ENCODE measurements at places on chromosomes 11 and 22.

- no peak for DNase-seq
Observed at GRCh38 chr11:106331176-106331575, 253.7 kb downstream of the AASDHPPT start.

- no peak for DNase-seq
Observed at GRCh38 chr11:10878408-10879214, 20.8 kb upstream of the ZBED5 start.

- DNase-seq = no peak
Observed at GRCh38 chr11:2663506-2663905, 36.3 kb downstream of the KCNQ1OT1 start.

GRCh38 chr11:71373791-71374454, 74.3 kb downstream of the DHCR7 start:
- DNase-seq = no peak

DNA sequence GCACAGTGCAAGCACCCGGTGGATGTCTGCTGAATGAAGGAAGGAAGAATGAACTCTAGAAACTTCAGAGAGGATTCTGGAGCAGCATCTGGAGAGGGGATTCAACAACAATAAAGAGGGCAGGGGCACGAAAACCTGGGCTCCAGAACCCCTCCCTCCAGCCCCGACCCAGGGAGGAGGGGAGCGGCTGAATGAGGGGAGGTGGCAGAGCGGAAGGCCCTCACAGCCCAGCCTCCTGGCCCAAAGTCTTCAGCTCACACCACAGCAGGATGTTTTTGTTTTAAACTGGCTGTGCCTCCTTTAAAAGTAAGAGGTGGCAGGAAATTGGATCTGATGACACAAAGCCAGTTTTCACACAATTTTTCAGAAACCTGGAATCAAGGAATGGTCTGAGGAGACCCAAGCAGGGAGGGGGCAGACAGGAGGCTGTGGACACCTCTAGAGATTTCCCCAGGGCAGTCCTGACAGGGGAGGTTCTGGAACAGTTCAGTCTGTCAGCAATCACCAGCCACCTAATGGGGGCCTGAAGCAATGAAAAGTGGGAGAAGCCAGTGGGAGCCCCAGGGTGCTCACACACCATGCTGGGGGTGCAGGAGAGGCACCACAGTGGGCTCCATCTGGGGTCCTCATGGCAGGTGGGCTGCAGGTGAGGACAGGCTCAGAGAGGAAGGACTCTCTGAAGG, 44.4 kb upstream of the TCF20 start:
- DNase-seq = no peak

DNA sequence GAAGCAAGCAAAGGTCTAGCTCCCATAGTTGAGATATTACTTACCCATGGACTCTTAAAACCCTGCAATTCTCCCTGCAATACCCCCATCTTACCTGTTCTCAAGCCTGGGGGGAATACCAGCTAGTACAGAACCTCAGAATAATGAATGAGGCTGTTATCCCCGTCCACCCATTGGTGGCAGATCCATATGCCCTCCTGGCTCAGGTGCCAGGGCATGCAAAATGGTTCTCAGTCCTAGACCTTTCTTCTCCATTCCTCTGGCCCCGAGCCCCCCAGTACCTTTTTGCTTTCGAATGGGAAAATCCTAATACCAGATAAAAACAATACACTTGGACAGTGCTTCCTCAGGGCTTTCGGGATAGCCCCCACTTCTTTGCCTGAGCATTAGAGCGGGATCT, 86.4 kb downstream of the PIWIL4 start:
- no peak for DNase-seq

DNA sequence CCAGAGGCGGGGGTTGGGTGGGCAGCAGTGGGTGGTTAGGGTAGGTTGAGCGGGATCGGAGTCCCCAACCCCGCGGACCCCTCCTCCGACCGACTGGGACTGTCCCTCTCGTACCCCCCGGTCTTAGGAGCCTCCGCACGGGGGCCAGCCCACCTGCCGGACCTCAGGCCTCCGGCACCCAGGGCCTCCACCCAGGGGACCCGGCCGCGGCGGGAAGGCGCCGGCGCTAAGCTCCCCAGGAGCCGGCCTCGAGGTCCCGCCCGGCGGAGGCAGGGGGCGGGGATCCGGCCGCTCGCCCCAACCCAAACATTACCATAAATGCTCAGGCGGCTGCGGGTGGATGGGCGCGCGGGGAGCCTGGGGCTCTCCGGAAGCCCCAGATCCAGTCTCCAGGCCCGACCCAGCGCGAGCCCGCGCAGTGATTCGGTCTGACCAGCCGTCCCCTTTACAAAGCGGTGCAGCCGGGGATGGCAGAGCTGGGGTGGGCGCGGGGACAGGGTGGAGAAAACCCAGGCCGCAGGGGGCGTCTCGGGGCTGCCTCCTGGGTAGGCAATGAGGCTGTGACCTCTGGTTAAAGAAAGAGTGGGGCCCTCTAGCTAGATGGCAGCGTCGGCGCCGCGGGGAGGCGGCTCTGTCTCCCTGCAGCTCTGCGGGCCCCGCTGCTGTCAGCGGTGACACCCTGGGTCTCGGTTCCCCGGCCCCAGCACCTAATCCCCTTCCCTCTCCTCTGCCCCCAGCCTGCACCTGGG, 4.0 kb upstream of the MCAM start:
- peak; percentile 48 for DNase-seq

GRCh38 chr11:79514290-79514689, 73.5 kb upstream of the TENM4 start:
- DNase-seq = no peak

GRCh38 chr22:35914357-35914664, 114.3 kb downstream of the RBFOX2 start:
- DNase-seq = no peak

- DNase-seq = no peak
Observed at GRCh38 chr11:14089690-14090462, 127.4 kb downstream of the SPON1 start.

- DNase-seq = no peak
Observed at GRCh38 chr22:49968831-49969661, 8.5 kb downstream of the PIM3 start.

- no peak for DNase-seq
Observed at GRCh38 chr11:2536440-2536989, 91.7 kb downstream of the KCNQ1 start.

DNA sequence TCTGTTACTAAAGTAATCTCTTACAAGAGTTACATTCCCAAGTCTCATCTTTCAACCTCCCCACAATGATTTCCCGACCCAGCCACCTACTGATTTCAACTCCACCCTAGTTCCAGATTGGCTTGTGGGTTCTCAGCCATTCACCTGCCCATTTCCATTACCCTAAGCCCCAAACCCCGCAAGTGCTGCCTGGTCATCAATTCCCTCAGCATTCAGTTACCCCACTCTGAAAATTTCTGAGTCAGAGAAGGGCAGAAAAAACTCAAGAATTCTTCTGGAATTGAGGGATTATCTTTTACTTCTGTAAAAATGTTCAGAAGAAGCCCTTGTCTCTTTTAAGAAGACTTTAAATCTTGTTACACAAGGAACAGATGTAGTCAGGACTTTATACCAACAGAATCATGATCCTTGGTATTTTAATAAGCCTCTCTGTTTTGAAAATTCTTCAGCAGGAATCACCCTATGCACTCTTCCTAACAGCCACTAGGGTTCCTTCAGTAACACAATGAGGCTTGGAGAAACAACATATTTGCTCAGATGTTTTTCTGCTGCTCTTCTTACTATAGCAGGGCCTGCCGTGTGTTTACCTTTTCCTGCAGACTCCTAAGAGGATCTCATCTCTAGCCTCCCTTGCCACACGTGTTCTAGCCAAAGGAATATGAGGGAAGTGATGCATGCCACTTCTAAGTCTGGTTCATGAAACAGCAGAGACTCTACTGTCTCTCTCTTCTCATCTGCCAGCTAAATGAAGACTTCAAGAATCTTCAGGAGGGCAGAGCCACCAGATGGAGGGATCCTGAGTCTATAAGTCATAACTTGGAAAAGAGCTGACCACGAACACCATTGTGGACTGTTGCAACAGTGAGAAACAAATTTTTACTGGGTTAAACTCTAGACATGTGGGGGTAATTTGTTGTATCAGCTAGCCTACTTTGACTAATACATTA, 29.3 kb upstream of the PAMR1 start:
- DNase-seq = no peak

DNA sequence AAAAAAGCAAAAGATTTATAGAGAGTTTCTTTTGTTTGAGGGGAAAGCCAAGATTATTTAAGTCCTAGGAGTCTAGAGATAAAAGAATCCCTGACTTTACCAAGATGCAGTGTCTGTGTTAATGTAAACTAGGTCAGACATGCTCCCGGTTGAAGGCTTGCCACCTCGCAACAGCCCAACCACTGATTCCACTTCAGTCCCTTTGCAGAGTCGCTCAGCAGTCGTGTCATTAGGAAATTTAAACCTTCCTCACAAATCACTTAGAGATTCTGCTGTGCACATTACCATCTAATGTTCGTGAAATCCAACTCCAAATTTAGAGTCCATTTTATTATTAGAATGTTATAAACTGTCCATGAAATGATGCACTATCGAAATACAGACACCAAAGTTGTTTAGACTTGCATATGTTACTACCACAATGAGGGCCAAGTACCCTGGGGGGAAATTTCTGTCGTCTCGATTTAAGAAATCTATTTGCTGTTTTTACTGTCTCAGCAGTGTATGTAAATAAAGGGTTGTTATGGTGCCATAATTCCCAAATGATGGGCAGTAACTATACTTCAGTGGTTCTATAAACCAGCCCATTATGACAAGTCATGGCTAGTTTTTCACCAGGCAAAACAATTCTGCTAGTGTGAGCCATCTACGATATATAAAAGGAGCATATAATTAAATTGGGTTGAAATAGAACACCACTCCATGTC, 101.4 kb upstream of the MTNR1B start:
- DNase-seq = no peak

- DNase-seq = no peak
Observed at GRCh38 chr11:84019571-84020194, 733.5 kb upstream of the CCDC90B start.

DNA sequence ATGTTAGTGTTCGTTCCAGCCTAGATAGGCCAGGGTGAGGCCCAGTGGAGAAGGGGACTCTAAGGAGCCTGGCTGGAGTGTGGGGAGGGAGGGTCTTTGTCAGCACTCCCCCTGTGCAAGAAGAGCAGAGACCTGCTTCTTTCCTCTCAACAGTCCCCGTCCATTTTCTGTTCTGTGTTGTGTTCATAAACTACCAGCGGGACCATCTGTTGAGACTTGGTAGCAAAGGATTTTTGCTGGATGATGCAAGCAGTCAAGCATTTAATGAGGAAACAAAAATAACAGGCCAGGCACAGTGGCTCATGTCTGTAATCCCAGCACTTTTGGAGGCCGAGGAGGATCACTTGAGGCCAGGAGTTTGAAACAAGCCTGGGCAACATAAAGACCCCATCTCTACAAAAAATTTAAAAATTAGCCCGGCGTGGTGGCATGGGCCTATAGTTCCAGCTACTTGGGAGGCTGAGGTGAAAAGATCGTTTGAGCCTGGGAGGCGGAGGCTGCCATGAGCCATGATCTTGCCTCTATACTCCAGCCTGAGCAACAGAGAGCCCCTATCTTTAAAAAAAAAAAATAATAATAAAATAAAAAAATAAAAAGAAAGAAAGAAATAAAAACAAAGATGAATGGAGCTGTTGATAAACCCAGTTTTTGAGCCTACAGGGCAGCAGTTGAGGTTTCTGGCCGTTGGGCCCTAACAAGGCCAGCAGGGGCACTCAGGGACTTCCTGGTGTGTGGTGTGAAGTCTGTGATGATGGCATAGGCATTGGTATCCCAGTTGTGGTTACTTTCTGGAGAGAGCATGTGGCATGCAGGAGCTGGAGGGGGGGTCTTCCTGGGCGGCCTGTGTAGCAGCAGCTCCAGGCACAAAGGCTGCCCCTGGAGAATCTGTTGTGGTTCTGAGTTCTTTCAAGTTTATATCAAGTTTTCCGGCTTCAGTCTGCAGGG, 1.7 kb upstream of the TXNRD2 start:
- DNase-seq = no peak

DNA sequence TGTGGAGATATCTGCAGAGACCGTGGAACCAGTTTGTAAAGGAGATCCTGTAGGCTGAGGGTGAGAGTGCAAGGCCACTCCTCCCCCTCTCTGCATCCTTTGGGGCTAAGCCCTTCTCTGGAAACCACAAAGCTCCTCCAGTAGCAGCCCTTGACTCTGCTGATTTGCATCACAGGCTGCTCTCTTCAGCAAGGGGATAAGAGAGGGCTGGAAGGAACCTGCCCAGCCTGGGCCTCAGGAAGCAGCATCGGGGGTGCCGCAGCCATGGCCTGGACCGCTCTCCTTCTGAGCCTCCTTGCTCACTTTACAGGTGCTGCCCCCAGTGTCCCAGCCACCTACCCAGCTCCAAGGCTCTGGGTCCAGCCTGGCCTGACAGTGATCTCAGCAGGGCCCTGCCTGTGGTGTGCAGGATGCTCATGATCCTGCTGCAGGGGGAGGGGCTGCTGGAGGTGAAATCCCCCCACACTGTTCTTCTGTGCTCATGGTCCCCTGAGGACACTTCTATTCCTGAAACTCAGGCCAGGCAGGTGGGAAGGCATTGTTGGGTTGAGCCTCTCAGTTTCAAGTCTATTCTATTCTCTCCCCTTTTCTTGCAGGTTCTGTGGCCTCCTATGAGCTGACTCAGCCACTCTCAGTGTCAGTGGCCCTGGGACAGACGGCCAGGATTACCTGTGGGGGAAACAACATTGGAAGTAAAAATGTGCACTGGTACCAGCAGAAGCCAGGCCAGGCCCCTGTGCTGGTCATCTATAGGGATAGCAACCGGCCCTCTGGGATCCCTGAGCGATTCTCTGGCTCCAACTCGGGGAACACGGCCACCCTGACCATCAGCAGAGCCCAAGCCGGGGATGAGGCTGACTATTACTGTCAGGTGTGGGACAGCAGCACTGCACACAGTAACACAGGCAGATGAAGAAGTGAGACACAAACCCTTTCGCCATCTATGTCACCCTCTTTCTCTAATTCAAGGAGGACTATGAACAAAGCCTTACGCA, 68.5 kb upstream of the IGLL5 start:
- no peak for DNase-seq

DNA sequence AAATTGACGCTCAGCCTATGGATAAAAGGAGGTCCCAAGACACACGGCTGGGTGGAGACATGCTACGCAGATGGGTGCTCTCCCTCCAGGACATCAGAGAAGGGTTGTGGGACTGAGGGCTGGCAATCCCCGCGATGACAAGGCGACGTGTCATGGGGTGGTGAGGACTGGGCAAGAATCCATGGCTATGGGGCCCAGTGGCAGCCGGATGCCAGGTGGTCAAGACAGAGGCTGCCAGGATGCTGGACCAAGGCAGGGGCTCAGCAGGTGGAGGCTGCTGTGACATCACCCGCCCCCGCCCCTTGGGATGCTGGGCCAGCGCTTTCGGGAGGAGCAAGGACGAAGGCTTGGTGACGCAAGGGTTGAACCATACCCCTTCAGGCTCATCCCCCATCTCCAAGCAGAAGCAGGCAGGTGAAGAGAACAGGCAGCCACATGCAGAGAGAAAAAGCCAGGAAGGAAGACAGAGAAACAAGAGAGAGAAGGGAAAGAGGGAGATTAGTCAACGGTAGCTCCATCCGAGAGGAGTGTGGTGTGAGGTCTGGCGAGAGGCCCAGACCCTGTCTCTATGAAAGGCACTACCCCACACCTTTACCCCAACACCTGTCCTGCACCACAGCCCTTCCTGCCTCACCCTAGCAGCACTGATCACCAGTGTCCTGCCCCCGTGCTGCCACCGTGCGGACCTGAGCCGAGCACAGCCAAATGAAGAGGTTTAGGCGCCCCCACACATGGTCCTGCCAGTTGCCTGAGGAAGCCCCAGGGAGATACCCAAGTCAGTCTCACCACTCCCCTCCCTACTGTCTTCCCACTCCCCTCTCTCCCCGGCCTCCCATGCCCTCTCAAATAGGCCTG, 24.1 kb upstream of the RASL10A start:
- no peak for DNase-seq
